ENCODE measurements at places on chromosomes 6 and 20.

DNA sequence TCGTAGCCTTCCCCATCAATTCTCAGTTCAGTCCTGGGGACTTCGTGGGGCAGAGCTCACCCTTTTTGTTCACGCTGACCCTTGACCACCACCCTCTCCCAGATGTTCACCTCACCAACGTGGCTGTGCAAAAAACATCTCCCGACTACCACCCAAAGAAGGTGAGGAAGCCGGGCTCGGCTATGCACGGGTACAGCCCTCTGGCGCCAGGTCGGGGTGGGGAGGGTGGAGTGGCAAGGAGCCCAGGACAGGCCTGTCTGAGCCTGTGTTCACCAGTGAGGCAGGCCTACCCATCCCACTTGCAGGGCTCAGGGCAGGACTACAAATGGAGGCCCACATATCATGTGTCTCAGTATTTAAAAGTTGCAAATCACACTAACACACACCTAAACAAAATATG, 18.1 kb downstream of the PDRG1 start:
- DNase-seq = no peak

GRCh38 chr20:4026093-4026601, 10.8 kb upstream of the RNF24 start:
- no peak for DNase-seq

DNA sequence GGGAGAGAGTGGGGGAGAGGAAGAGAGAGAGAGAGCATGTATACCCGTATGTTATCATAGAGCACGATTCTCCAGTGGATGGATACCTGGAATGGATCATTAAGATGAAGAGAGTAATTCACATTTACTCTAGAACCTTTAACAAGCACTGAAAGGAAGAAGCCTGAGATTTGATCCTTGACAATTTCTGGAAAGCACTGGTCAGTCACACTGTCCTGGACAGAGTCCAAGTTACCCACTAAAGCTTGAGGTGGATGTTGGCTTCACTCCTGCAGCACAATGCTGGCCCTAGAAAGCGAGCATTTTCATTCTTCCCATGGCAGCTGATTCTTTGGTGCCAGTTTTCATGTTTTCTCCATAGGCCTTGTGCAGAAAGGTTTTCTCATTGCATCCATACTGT, 25.6 kb downstream of the NFYA start:
- no peak for DNase-seq

- no peak for DNase-seq
Measured at GRCh38 chr20:36744243-36744642, 1.6 kb downstream of the NDRG3 start.

- no peak for DNase-seq
Measured at GRCh38 chr6:15519681-15520080, 143.1 kb downstream of the DTNBP1 start.

DNA sequence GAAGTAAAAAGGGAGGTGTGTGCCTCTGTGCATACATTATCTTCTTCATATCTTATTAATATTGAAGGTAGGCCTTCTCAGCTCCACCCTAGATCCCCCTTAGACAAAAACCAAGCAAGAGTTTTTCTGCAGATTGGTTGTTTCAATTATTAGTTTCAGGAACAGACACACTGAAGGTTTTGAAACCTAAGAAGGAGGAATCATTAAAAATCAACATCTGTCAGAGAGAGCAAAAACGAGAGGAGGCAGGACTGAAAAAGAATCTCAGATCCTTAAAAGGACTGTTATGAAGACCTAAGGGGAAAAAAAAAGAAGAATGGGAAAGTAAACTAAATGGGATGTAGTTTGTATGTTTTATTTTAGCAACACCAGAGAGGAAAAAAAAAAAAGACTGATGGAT, 560.8 kb upstream of the JAG1 start:
- DNase-seq = no peak

GRCh38 chr6:126040394-126040793, 54.1 kb downstream of the TRMT11 start:
- no peak for DNase-seq
